ENCODE measurements at places on chromosomes 3 and 15.

DNA sequence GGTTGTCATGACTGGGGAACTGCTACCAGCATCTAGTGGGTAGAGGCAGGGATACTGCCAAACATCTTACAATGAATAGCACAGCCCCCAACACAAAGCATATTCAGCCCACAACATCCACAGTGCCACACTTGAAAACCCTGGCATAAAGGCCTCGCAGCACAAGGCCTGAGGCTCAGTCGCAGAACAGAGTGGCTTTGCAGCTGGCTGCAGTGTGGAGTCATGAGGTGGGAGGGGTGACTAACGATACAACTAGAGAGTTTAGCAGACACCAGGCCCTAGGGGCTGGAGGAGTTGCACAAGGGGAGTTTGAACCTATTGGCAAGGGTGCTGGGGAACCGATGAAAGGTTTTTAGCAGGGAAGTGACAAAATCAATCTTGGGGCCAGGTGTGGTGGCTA lies 32.1 kb downstream of the GRK7 start:
- no peak for DNase-seq

DNA sequence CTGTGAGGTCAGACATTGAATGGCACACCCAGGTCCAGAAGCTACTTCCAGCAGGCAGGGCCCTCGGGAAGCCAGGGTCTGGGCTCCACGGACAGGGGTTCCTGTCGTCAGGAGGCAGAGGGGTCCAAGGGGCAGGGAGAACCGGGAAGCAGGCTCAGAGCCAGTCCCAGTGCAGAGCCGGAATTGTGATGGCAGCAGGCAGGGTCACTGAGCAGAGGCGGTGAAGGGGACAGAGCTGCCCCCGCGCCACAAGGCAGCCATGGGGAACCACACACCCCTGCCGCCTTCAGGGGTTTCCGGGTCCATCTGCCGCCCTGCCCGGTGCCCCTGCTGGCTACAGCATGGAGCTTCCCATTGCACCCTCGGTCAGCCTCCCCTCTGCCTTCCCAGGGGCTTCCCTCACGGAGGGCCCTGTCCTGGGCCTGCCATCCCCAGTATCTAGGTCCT lies 136.9 kb downstream of the NSMCE3 start:
- no peak for DNase-seq

DNA sequence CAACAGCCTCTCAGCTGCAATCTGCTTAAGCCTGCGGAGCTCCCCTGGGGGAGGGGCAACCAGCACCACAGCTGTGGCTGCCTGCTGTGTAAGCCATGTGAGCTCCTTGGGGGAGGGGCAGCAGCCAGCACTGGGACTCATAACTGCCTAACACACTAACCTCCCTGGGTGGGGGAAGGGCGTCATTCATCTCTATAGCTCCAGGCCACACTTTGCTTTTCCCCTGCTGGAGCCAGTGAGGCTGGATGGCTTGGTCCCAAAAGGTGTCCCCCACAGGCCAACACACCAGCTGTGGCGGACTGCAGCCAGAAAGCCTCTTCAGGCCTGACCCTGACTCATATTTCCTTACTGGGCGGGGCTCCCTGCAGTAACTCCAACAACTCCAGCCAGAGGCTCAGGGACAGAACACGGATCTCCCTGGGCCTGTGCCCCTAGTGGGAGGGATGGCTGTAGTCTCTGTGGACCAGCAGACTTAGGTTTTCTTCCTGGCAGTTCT lies 129.8 kb downstream of the PPM1L start:
- peak; percentile 81 for DNase-seq

GRCh38 chr3:74410276-74410941 lies 204.1 kb downstream of the CNTN3 start:
- DNase-seq: no peak

- DNase-seq: peak; percentile 22
These were observed 76.4 kb downstream of the BBX start for GRCh38 chr3:107598926-107599771.

- DNase-seq: no peak
These were observed 27.8 kb downstream of the ADGRG7 start for GRCh38 chr3:100637197-100637631.

- DNase-seq: no peak
These were observed 274.5 kb upstream of the PEX5L start for GRCh38 chr3:180311242-180311641.

GRCh38 chr3:150260398-150260710 lies 147.7 kb upstream of the TSC22D2 start:
- DNase-seq: no peak

DNA sequence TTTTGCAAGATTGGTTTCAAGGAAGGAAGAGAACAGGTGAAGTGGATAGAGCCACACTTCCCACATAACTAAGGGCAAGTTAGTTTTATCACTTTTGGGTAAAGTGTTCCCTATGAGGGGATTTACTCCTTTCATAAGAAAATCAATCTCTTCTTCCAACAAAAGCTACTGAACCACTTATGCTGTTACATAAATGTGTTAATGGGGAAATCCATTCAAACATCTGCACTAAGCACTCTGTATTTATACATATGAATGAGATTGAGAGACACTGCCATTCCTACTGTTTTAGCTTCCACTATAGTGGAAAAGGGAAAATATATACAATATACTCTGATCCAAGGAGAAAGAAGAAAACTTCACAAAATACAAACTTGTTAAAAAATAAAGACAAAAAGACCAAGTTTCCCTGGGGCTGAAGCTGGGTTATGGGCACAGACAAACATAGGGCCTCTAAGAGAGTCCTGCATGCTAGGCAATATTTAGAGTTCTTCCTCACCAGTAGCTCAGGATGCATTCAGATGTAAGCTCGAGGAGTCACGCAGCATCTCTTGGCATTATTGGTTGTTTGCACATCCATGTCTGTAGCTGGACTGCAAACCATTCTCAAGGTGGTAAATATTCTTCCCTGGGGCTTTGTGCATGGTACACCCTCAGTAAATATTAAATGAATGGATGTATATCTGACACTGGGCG lies 454.2 kb downstream of the FGF12 start:
- no peak for DNase-seq

DNA sequence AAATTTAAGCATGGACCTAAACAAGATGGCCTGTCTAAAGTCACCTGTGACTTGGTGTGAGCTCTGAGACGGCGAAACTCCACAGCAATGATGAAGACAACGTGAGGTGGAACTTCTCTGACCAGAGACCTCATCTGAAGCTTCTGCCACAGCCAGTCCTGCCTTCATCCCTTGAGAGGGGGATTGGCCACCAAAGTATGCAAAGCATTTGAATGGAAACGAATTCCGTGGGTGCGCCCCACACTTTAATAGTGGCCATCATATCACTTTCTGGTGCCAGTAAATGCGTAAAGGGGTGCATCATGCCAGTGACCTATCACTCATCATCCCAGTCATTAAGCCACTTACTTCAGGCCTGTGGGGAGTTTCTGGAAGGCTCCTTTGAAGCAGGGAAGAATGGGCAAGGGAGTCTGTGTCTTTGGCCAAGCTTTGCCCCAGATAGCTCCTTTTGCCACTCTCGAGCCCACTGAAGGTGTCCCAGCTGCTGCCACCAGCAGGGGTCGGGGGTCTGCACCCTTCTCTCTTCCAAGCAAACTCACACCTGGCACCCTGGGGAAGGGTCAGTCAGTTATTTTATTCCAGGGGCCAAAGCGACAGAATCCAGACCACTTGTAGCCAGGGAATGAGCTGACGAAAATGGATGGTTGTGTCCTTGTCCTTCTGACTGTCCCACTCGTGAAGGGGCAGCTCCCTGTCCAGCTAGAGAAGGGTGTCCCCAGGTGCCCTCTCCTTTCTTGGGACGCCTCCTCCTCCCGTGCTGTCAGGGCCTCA lies 17.7 kb downstream of the MUC20 start:
- DNase-seq: no peak

GRCh38 chr15:68431792-68432401 lies at the start of gene ITGA11:
Gene ITGA11 (minus strand): TSS chr15:68432163. CDS start chr15:68432066, 97 bp downstream.
- DNase-seq: peak; percentile 68

DNA sequence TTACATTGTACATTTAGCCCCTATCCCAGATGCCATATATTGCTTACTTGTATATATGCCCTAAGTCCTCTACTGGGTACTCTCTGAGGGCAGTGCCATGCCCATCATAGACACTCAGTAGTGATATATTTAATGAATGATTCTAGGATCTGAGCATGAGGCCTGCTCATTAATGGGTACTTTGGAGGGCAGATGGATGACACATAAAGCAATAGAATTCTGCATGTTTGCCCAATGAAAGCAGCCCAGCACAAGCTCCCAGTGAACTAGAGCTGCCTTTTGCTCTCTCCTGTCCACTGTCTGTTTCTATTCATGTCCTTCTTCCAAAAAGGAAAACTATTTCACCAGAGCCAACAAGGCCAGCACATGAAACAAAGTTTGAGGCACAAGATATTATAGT lies 63.9 kb downstream of the TGFBR2 start:
- DNase-seq: no peak

DNA sequence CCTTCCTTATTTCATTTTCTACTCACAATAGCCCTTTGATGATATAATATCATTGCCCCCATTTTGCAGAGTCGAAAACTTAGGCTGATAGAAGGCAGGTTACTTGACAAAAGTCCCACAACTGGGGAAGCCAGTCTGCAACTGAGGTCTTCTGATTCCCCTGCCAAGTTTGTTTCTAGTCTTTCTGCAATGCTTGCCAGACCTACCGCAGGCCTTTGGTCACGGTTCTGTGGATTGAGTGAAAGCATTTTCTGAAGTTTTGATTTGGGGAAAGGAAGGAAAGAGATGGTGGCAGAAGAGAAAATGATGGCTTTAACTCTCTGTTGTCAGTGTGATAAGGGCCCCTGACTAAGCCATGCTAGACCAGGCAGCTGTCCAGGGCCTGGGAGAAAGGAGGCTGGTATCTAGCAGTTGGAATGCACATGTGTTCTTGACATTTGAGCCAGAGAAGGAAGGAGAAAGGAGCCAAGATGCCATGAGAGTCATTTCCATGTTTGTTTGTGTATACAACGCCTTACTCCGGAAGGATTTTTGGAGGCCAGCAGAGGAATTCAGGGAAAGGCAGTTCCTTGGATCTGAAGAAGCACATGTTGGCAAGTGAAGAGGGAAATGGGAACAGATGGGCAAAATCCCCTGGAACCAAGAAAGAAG lies 29.9 kb downstream of the FAH start:
- DNase-seq: no peak

- DNase-seq: no peak
These were observed 244.8 kb downstream of the ALCAM start for GRCh38 chr3:105611304-105612192.

DNA sequence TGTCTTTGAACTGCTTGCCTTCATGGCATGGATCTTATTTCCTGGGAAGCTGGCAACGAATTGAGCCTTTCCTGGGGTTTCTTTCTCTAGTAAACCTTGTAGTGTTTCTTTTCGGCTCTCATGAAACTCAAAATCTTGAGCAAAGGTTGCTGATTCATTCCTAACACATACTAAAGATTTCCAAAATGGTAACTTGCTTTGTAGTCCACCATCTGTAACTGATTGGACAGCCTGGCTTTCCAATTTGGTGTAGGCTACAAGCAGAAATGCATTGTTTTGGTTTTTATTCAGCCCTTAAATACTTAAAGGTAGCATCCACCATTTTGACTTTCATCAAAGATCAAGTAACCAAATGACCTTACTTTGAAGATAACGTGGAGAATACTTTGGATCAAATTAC lies 38.1 kb downstream of the LRTM1 start:
- no peak for DNase-seq

- DNase-seq: no peak
These were observed 10.5 kb downstream of the ABI3BP start for GRCh38 chr3:100982710-100983109.

DNA sequence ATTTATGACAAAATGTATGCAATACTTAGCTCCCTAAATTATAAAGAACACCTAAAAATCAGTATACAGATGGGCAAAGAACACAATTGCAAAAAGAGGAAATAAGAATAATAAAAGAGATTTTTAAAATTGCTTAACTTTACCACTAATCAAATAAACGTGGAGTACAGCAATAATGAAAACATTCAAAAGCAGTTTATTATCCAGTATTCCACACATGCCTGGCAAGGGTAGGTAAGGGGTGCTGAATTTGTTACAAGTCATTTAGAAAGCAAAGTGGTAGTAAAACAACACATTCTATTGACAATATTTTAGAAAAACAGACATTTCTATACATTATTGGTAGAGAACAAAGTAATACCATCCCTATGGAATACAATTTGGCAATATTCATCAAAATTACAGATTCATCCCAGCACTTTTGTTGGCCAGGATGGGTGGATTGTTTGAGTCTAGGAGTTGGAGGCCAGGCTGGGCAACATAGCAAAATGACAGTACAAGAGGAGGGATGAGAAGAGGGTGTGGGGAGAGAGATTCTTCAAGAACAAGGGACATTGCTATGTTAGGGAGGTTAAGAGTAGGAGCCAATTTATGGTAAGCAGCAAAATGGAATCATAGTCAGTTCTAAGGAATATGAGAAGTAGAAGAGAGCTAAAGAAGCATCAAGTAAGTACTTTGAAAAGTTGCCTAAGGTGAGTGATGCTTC lies 3.7 kb upstream of the ACKR4 start:
- DNase-seq: no peak

DNA sequence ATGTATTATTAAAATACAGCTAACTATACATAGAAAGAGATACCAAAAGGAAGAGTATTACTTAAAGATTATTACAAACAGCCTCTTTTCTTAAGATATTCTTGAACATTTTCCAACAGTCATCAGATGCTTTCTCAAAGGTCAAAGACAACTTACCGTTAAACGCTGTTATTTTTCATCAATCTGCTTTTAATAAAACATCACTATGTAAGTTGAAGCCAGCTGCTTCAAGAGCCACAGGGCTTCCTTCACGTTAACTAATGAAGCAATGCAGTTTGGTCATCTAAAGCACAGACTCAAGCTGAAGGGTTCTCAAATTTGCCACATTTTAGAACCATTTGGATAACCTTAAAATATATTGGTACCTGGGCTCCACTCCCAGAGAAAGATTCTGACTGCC lies 578.8 kb downstream of the ROBO2 start:
- DNase-seq: no peak

GRCh38 chr15:44736181-44736765 lies at the start of gene TRIM69:
Gene TRIM69 (plus strand): TSS chr15:44736528. CDS start chr15:44736705, 177 bp downstream.
- DNase-seq: no peak

DNA sequence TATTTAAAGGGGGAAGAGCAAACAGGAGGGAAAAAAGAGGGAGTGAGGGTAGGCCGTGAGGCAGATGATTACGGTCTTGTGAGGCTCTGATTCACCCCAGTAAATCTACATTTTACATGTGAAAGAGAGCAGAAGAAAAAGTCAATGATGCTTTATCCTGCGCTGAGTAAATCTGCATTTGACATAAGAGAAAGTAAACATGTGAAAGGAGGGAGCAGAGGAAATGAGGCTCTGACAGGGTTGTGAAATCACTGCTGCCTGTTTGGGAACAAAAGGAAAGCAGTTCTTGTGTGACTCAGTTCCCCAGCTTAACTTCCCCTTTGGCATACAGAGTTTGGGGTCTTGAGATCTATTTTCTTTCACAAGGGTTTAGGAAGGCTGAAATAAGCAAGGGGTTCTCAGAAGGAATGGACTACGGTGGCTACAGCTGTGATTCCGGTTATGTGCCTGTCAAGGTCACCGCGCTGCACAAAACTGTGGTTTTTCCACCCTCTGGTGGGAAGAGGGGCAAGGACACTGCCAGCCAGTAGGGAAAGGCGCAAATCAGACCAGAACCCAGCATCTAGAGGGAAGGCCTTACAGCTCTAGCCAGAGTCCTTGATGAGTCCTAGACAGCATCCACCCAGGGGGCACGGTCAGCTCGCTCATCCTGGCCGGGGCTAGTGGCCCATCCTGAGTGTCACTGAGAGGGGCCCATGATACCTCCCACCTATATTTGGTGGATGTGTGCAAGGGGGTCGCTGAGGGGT lies 18.9 kb upstream of the HCN4 start:
- no peak for DNase-seq

- no peak for DNase-seq
These were observed 274.9 kb upstream of the DCBLD2 start for GRCh38 chr3:99176169-99176964.

- no peak for DNase-seq
These were observed 24.1 kb upstream of the CPNE9 start for GRCh38 chr3:9679476-9680080.

Measured in SHP77 (cell line).